Activated T-cell treated with anti-CD3 and anti-CD28 coated beads, Interleukin-2, amount 50 U/mL, for 72 hours (primary cell): ENCODE measurements at places on chromosomes 12 and 14. TPM values are rescaled to one million over a fixed set of nuclear protein-coding genes. Genes with fewer than 3 reads are reported as not detected.

DNA sequence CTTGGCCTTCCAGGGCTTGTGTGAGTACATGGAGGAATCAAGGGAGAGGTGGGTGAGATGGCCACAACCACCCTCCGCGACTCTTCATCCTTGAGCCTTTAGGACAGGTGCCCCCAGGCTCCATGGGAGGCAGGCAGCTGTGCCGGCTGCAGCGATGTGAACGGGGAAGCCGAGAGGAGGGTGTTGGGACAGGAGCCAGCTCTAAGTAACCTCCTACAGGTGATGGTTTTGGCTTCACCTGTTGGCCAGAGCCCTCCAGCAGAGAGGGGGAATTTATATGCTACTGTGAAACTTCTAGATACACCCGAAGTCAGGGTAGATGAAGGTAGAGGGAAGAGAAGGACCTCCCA is 132.2 kb upstream of the HIF1A start:
- H3K4me3 ChIP-seq: peak overlapping the region; percentile 55
- peaks cover 75% of the 10 kb centered on the region for H3K4me1 ChIP-seq
- peaks cover 2% of the 10 kb centered on the region for H3K36me3 ChIP-seq
- no peaks in the 10 kb centered on the region for H3K27me3 ChIP-seq

DNA sequence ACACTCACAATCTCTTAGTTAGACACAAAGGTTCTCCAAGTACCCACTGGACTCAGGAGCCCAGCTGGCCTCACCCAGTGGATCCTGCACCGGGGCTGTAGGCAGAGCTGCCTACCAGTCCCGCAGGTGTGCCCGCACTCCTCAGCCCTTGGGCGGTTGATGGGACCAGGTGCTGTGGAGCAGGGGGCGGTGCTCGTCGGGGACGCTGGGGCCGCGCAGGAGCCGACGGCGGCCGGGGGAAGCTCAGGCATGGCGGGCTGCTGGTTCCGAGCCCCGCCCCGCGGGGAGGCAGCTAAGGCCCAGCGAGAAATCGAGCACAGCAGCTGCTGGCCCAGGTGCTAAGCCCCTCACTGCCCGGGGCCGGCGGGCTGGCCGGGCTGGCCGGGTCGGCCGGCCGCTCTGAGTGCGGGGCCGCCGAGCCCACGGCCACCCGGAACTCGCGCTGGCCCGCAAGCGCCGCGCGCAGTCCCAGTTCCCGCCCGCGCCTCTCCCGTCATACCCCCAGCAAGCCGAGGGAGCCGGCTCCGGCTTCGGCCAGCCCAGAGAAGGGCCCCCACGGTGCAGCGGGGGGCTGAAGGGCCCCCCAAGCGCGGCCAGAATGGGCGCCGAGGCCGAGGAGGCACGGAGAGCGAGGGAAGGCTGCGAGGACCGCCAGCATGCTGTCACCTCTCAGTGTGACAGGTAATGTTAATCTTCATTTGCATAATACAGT is 506.8 kb downstream of the LRFN5 start:
- no peak for DNase-seq
- H3K4me3 ChIP-seq: no peak overlapping the region
- H3K27me3 ChIP-seq: no peaks in the 10 kb centered on the region
- H3K4me1 ChIP-seq: no peaks in the 10 kb centered on the region
- no peak overlapping the region for H3K27ac ChIP-seq
- no peaks in the 10 kb centered on the region for H3K36me3 ChIP-seq

DNA sequence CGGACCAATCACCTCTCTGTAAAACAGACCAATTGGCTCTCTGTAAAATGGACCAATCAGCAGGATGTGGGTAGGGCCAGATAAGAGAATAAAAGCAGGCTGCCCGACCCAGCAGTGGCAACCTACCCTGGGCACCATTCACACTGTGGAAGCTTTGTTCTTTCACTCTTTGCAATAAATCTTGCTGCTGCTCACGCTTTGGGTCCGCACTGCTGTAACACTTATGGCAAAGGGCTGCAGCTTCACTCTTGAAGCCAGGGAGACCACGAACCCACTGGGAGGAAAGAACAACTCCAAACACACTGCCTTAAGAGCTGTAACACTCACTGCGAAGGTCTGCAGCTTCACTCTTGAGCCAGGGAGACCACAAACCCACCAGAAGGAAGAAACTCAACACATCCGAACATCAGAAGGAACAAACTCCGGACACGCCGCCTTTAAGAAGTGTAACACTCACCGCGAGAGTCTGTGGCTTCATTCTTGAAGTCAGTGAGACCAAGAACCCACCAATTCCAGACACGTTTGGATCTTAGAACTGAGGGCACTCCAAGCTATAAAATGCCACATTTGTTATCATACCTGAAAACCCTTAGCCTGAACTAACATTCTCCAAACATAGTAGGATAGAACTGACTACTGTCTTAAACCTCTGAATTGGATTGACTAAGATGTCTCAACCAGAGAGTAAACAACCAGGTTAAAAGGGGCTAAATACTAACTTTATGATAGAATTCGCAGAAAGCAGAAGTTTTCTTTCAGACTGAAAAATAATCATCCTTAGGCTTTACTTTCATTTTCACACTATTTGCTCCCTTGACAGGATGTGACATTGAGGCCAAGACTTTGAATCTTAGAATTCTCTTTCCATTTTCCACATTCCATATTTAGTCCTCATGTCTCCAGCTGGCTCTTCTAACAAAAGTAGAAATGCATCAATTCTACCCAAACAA is 33.6 kb downstream of the CDKL1 start:
- no peaks in the 10 kb centered on the region for H3K27me3 ChIP-seq
- peak overlapping the region; percentile 85 for H3K4me3 ChIP-seq
- H3K27ac ChIP-seq: peak overlapping the region; percentile 90

DNA sequence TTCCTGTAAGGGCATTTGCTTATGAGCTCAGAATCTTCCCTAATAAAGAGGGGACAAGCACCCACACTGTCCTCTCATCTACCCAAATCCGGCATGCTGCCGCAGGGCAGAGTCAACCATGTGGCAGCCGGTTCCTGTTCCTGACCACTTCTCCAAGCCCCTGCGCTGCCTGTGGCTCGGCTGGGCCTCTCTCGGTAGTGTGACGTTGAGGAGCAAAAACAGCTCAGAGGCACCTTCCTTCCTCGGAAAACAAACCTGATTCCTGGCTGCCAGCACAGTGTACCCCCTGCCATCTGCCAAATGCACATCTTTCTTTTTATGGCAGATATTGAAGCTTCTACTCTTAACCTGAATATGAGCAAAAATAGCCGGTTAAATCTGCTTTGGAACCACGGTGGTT is 50.5 kb downstream of the CFAP251 start:
- H3K4me3 ChIP-seq: no peak overlapping the region
- H3K36me3 ChIP-seq: peaks cover 6% of the 10 kb centered on the region

DNA sequence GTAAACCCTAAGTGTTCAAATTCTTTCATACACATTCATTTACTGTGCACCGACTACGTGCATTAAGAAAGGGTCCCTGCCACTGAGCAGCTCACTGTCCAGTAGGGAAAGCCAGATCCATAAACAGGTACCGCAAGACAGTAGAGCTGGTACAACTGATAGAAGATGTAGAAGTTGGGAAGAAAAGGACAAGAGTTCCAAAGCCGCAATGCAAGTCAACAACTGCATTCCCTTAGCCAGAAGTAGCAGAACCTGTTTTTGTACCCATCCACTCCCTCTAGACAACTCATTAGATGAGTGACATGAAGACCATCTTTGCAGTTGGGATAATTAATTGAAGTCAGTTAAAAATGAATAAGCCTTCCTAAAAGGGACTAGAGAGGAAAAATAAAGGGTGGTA is 1.3 kb downstream of the SENP1 start:
- H3K36me3 ChIP-seq: peaks cover 4% of the 10 kb centered on the region
- H3K27ac ChIP-seq: peak overlapping the region; percentile 90
- H3K4me1 ChIP-seq: peaks cover 46% of the 10 kb centered on the region
- no peaks in the 10 kb centered on the region for H3K27me3 ChIP-seq
- H3K4me3 ChIP-seq: peak overlapping the region; percentile 90

DNA sequence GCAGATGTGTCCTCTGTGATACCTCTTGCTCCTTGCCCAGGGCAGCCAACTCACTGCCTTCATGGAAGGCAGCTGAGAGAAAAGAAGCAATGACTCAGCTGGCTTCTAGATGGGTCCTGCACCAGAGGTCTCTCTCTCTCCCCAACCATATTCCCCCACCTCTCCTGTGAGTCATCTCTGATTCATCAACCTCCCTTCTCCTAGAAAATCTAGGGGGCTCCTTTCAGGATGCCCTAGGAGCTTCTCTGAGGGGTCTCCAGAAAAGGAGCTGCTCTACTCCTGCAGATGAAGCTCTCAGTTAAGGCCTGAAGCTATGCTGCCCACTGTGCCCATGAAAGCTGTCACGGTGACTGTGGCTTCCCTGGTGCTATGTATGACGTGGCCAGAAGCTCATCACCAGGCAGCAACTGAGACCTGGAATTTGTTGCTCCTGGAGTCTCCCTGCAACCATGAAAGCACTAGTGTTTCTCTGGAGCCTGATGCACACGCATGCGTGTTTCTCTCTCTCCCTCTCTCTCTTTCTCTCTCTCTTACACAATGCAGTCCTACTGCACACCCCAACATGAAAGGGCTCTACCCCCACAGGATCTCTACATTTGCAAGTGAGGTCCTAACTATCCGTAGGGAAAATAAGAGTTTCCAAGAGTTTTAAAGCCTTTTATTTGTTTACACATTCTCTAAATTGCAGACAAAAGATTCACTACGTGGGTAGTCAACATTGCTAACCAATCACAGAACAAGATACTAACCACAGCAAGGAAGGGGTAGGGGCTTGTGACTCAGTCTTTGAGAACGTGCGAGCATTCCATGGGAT is 285.3 kb downstream of the DPF3 start:
- H3K36me3 ChIP-seq: no peaks in the 10 kb centered on the region
- H3K4me1 ChIP-seq: no peaks in the 10 kb centered on the region
- peaks cover 7% of the 10 kb centered on the region for H3K27me3 ChIP-seq

NEUROD4 gene
- total RNA-seq: not detected

SLC22A17 gene
- 6.3 TPM for total RNA-seq

HSPA2 gene
- total RNA-seq: 7.7 TPM
